ENCODE measurements at places on chromosomes 12 and 14. TPM values are rescaled to one million over a fixed set of nuclear protein-coding genes. Genes with fewer than 3 reads are reported as not detected.
A peak's percentile ranks its signal among the peaks of the same experiment; 100 is the strongest.

The DEPDC4 gene
- total RNA-seq: not detected

- no peak for DNase-seq
Measured at GRCh38 chr14:79167957-79168356, 997.8 kb downstream of the NRXN3 start.

The PPFIA2 gene
- total RNA-seq: not detected

DNA sequence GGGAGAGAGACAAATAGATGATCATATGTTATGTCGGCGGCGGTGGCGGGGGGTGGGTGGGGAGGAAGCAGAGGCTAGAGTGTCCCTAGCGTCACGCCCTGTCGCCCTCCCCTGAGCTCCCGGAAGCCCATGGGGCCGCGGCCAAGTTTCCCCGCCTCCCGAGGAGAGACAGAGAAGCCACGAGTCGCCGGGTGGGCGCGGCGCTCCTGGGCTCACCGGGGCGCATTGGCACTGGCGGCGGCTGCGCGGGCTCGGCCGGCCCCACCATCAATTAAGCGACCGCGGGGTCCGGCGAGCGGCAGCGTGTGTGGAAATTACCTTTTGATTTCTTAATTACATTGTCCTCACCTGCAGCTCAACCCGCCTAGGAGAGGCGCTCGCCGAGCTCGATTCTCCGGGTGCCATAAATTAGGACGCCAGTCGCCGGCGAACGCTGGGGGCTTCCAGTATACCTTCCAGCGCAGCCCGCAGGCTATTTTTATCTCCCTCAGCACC, 119.9 kb upstream of the LHX5 start:
- DNase-seq: no peak

DNA sequence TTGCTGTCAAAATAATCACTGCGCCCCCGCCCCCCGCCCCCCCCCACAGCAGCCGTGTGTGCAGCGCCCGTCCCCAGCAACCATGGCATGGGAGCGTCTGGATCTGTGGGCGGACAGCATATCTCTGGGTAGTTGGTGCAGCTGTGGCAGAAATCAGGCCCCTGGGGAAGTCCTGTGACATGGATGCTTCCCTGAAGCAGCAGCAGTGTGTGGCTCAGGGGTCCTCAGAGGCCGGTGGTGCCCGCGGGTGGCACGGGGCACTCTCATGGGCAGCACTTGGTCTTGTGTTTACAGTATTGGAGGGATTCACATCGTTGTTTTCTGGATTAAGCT, 19.2 kb downstream of the XRCC3 start:
- no peak for DNase-seq

The TRHDE gene
- total RNA-seq: not detected

The C12orf56 gene
- total RNA-seq: not detected

DNA sequence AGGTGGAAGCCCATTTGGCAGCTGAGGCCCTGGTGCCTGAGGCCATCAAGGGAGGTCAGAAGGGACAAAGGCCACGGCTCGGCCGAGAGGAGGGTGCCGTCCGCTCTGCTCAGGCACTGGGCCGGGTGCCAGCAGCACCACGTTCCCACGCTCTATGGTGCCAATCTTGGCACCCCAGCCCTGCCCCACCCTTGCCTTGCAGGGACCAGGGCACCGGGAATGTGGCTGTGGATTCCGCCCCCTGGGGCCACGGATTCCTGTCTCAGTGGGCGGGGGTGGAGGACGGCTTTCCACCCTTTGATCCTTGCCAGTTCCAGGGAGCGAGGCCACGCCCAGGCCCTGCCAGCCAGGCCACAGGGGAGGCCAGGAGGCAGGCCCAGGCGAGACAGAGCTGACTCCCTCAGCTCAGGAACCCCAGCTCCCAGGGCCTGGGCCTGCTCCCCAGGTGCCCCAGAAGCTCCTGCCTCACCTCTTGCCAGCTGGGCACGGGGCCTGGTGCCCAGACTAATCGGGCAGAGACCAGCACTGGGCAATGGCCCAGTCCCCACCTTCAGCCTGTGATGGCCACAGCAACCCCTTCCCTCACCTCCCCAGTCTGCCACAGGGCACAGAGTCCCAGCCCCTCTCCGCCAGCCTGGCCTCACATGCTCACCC, 26.4 kb upstream of the GPR132 start:
- DNase-seq: no peak

The ERP27 gene
- 9.5 TPM for total RNA-seq

- DNase-seq: no peak
Measured at GRCh38 chr12:130762319-130762675, 46.2 kb upstream of the RIMBP2 start.

DNA sequence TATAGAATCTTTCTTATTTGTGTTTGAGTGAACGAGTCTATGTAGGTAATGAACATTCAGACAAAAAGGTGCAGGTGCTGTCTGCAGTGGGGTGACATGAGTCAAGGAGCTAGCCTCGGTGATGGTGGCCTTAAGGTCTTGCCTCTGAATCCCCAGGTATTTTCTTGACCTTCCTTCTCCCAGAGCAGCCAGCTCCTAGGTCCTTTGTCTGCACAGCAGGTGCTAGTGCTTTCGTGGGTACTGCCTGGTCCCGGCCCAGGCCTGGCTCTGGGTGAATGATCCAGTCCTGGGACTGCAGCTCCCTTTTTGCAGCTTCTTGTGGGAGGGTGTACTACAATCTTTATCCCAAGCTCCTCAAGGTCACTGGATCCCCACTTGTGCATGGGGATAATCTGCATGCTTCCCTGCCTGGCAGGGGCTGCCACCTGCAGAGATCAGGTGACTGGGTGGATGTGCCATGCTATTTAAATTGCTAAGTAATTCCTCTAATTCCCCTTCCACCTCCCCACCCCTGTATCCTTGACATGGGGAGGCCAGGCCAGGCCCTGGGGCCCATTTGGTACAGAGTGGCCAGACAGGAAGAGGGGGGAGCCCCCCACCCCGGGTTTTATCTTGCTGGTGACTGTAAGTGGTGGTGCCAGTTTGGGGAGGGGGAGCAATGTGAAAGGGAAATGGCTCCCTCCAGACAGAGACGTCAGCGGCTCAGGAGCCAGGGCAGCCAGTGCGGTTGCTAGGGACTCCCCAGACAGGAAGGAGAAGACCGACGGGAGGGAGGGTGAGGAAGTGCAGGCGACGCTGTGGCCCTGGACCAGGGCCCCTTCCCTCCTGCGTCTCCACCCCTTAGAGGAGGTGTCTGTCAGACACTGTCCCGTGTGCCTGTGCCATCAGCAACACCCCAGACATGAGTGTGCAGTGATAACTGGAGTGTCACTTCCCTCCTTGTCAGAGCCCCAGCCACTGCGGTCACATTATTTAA, 6.7 kb downstream of the VASH1 start:
- DNase-seq: peak; percentile 91

DNA sequence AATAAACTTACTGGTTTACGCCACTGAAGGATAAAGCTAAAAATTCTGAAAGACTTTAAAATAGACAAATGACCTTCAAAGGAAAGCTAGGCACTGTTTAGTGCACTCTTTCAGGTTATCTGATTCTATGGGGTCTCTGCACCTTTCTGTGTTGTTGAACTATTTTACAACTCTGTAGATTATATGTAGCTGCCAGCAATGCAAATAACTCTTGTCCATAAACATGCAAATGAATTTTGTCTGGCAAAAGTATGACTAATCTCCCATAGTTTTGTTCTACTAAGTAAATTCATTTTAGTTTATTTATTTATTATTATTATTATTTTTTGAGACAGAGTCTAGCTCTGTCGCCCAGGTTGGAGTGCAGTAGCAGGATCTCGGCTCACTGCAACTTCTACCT, 266.3 kb upstream of the CCDC196 start:
- DNase-seq: no peak

- DNase-seq: no peak
Measured at GRCh38 chr12:51593539-51593938, 2.5 kb downstream of the SCN8A start.

DNA sequence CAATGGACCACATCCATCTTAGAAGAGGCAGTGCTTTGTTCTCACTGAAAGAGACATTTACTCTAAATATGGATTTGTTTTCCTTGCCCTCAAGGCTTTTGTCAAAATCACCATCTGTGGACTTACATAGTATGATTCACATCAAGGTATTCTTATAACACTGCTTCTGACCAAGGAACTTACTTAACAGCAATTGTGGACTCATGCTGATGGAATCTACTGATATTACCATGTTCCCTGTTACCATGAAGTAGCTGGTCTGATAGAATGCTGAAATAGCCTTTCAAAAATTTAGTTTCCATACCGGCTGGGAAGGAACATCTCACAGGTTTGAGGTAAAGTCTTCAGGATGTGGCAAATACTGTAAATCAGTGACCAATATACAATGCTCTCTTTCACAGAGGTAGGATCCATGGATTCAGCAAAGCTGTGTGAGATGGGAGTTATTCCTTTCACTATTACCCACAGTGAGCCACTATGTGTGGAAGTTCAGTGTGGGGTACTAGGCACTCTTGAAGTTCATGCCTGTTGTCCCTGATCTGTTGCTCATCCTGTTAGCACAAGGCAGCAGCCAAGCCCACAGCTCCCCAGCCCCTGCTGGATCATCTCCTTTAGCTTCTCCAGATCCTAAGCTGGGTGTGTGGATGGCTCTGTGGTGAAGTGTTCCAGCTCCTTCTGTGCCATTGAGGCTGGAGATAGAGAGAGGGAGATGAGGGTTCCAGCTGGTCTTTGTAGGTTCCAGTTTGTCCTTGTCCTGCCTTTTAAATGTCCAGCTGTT, 126.4 kb downstream of the ATP23 start:
- DNase-seq: no peak

DNA sequence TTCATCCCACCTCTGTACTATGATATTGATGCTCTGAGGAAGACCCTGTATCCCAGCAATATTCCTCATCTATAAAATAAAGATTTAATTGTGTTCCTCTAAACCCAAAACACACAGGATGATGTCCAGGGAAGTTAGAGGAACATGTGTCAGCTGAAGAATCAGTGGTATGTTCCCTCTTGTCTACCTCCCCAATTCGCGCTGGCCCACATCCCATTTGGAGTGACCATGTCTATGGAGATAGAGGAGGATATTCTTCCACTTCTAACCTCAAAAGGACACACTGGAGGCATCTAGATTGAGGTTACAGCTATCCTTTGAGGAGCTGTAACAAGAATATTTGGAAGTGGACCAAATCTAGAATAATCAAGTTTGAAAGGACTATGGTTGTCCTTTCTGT, 1.3 kb upstream of the APOLD1 start:
- DNase-seq: no peak

The NTF3 gene
- total RNA-seq: not detected

- peak; percentile 87 for DNase-seq
Measured at GRCh38 chr14:21087294-21088091, 11.0 kb downstream of the ZNF219 start.

DNA sequence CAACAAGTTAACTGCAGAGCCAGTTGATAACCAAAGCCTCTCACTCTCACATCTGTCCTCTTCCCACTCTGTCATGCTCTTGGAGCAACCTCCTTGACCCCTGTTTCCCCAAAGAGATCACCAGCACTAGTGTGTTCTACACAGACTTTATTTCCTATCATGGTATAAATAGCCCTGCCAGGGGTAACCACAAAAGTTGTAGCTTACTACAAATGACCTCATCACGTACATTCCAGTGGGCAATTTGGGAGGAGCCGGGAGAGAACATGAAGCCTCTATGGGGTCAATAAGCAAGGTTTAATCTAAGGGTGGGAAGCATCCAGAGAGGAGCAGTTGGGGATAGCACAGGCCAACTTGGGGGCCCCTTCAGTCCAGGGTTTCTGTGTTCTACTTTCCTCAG, 186.5 kb downstream of the KCNA5 start:
- DNase-seq: no peak

GRCh38 chr12:56258820-56259183, 618 bp upstream of the ANKRD52 start:
- no peak for DNase-seq
